ENCODE measurements at places on chromosomes 12 and 14. TPM values are rescaled to one million over a fixed set of nuclear protein-coding genes. Genes with fewer than 3 reads are reported as not detected.

- no peaks in the 10 kb centered on the region for H3K36me3 ChIP-seq
- H3K4me1 ChIP-seq = peaks cover 12% of the 10 kb centered on the region
- peak overlapping the region; percentile 77 for H3K27ac ChIP-seq
- peaks cover 70% of the 10 kb centered on the region for H3K27me3 ChIP-seq
- H3K4me3 ChIP-seq = peak overlapping the region; percentile 48
- DNase-seq = peak; percentile 63
Observed at GRCh38 chr14:99272899-99273765, 1.1 kb upstream of the BCL11B start.

- no peak overlapping the region for H3K27ac ChIP-seq
- H3K4me3 ChIP-seq = no peak overlapping the region
- peak; percentile 13 for DNase-seq
Observed at GRCh38 chr12:120466560-120467315, 2.8 kb downstream of the SRSF9 start.

DNA sequence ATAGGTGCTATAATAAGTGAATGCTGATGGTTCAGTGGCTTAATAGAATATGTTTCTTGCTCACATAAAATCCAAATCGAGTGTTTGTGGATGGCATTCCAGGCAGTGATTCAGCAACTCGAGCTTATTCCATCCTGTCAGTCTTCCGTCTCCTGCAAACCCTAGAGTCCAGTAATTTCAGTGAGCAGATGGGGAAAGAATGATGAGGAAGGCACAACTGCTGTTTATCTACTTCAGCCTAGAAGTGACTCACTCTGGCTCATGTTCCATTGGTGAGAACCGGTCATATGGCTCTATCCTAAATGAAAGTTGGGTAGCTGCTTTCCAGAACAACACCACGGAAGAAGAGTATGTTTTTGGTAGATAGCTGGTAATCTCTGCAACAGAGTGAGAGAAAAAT, 421.8 kb upstream of the PDE3A start:
- H3K4me3 ChIP-seq = no peak overlapping the region
- no peaks in the 10 kb centered on the region for H3K4me1 ChIP-seq
- no peak overlapping the region for H3K27ac ChIP-seq
- no peak for DNase-seq

DNA sequence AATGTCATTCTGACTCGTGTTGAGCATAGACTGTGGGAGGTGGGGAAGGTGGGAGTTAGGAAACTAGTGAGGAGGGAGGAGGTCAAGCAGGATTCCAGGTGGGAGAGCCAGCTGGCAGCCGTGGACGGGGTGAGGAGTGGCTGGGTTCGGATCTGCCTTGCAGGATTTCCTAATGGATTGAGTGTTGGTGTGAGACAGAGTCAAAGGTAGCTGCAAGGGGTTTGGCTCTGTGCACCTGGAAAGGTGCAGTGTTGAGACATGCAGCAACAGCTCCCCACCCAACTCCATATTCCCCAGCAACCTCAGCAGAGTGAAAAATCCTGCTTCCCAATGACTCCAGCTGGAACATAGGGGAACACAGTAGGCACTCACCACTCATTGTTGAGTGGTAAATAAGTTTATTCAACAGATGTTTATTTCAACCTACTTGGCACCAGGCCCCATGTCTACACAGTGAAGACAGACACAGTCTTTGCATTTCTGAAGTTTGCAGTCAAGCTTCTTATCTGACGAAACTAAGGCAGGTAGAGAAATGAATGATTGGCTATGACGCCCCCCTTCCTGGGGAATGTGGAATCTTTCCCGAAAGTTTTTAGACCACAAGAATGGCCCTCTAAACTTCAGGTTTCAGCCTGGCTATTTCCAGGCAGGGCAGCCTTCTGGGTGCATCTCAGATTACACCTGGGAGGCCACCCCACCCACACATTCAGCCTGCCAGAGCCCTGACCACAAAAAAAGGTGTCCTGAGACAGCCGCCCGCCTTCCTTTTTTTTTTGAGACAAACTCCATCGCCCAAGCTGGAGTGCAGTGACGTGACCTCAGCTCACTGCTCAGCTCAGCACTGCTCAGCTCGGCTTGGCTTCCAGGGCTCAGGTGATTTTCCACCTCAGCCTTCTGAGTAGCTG, 37.9 kb upstream of the PLEKHG6 start:
- H3K27ac ChIP-seq = no peak overlapping the region
- peaks cover 4% of the 10 kb centered on the region for H3K4me1 ChIP-seq
- DNase-seq = no peak
- H3K36me3 ChIP-seq = no peaks in the 10 kb centered on the region

DNA sequence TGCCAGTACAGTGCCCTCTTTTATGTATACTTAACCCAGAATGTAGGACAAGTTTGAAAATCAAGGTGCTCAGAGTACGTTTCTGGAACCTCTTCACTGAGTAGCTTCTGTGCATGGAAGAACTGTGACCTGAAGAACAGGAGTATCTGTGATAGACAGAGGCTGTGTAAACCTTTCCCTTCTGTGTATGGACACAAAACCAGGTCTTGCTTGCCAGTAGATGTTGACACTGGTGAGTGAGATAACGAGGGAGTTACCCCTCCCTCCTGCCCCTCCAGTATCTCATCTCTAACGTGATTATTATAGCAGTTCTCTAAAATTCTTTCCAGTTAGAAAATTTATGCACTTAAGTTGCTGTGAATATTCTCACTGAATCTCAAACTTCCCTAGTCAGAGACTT, 170.8 kb downstream of the RPL10L start:
- no peaks in the 10 kb centered on the region for H3K4me1 ChIP-seq
- no peaks in the 10 kb centered on the region for H3K27me3 ChIP-seq
- H3K36me3 ChIP-seq = no peaks in the 10 kb centered on the region

DNA sequence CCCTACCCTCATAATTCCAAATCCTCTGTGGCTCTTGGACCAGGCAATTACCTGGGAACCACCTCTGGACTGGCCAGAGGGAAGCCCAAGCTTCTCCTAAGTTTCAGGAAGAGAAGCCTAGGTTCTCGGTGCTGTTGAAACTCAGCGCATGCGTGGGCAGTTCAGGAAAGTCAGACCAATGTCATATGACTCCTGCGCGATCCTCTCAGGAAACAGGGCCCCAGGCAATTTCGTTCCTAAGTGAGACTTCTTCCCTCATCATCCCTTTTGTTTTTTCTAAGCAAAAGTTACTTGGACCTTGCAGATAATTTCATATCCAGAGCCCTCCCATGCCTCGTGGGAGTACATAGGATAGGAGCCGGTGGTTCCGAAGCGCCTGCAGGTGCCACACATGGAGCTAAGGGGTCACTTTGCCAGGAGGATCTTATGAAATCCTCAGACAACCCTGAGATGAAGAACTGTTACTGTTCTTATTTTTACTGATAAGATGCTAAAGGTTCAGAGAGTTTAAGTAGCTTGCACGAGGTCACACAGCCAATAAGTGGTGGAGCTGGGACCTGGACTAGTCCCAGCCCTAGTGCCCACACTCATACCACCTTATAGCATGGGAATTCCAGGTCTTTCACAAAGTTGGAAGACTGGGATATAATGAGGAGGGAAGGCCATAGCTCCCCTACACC, 168.2 kb downstream of the ZFP36L1 start:
- no peak overlapping the region for H3K27ac ChIP-seq
- no peaks in the 10 kb centered on the region for H3K27me3 ChIP-seq
- H3K4me3 ChIP-seq = no peak overlapping the region
- H3K36me3 ChIP-seq = no peaks in the 10 kb centered on the region
- no peaks in the 10 kb centered on the region for H3K4me1 ChIP-seq

DNA sequence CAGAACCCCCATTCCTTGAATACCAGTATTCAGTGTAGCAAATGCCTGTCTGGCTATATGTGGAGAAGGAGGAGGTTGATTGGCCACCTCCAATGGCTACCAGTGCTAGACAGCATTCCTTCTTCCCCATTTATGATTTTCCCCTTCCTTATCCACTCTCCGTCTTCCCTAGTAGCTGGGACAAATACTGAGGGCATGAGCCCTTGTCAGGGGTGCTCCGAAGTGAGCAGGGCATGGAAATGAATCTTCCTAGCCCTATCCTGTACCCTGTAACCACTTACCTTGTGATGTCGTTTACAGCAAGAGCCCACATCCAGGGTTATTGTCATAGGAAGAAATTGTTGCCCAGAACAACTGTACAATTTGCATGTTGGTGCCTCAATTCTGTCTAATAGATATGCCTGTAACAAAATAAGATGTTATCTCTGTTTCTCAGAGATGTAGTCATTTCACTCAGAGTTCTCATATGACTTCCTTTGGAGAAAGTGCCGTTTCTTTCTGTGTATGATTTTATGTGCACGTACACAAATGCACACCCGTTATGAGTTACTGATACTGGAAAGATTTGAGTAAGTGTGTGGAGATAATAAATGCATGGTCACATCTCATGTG, 423.7 kb downstream of the EGLN3 start:
- H3K4me1 ChIP-seq = no peaks in the 10 kb centered on the region
- no peaks in the 10 kb centered on the region for H3K27me3 ChIP-seq
- no peaks in the 10 kb centered on the region for H3K36me3 ChIP-seq
- DNase-seq = no peak
- H3K4me3 ChIP-seq = no peak overlapping the region

Gene FZD10
- total RNA-seq = 0.32 TPM

Gene CEBPE
- total RNA-seq = not detected

Gene FOXG1
- total RNA-seq = not detected

- H3K27ac ChIP-seq = no peak overlapping the region
- H3K4me1 ChIP-seq = no peaks in the 10 kb centered on the region
- DNase-seq = peak; percentile 11
- H3K36me3 ChIP-seq = no peaks in the 10 kb centered on the region
Observed at GRCh38 chr12:13530966-13531365, 334.4 kb downstream of the EMP1 start.

DNA sequence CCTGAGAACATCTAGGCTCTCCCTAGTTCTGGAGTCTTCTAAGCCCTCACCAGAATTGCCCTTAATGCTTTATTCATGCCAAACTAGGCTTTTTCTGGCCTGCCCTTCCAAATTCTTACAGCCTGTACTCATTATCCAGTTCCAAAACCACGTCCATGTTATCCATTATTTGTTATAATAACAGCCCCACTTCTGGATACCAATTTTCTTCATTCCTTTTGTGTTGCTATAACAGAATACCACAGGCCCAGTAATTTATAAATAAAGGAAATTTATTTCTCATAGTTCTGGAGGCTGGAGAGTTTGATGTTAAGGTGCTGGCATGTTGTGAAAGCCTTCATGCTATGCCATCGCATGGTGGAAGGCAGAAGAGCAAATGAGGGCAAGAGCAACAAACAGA, 68.0 kb upstream of the AMIGO2 start:
- H3K36me3 ChIP-seq = no peaks in the 10 kb centered on the region
- no peaks in the 10 kb centered on the region for H3K4me1 ChIP-seq
- H3K27ac ChIP-seq = no peak overlapping the region
- H3K27me3 ChIP-seq = no peaks in the 10 kb centered on the region

DNA sequence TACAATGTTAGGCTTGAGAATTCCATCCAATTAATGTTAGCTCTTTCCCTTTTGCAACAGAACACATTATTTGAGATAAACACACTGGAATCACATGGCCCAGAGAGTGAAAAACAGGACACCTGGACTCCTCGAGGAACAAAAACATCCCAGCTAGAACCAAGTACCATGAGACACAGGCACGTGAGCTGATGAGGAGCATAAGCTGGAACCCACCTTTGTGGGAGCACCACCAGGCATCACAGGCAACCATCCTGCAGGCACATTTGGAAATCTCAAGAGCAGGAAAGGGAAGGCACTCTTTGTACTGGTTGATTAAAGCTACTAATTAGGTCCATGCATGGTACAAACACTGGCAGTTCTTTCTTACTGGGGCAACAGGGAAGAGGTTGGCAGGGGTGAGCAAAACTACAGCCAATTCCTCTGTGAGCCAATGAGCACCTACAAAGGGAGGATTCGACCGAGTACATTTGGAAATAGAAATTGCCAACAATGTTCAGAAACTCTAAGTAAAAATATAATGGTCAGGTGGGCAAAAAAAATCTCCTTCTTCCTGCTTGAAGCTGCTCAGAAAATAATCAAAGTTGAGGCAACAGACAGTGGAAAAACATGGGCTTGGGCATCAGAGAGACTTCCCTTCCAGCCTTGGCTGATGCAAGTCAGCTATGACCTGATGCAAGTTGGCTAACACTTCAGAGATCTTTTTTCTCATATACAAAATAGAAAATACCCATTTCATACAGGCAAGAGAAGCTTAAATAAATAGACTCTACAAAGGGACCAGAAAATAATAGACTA, 216.7 kb downstream of the NUAK1 start:
- no peak overlapping the region for H3K4me3 ChIP-seq
- H3K27ac ChIP-seq = no peak overlapping the region
- H3K27me3 ChIP-seq = no peaks in the 10 kb centered on the region
- no peaks in the 10 kb centered on the region for H3K4me1 ChIP-seq

- H3K27me3 ChIP-seq = no peaks in the 10 kb centered on the region
- H3K4me1 ChIP-seq = no peaks in the 10 kb centered on the region
- H3K27ac ChIP-seq = no peak overlapping the region
- H3K36me3 ChIP-seq = no peaks in the 10 kb centered on the region
- DNase-seq = no peak
Observed at GRCh38 chr12:107440606-107441005, 245.0 kb upstream of the PWP1 start.

Gene KICS2
- 2.8 TPM for total RNA-seq

GRCh38 chr12:8011331-8011730, 21.2 kb upstream of the FOXJ2 start:
- H3K4me3 ChIP-seq = no peak overlapping the region
- peaks cover 33% of the 10 kb centered on the region for H3K27me3 ChIP-seq
- no peak overlapping the region for H3K27ac ChIP-seq
- H3K36me3 ChIP-seq = no peaks in the 10 kb centered on the region
- no peak for DNase-seq

Gene PHLDA1
- 8.4 TPM for total RNA-seq

Gene SVOP
- total RNA-seq = not detected

- H3K27ac ChIP-seq = no peak overlapping the region
- H3K27me3 ChIP-seq = no peaks in the 10 kb centered on the region
- no peak for DNase-seq
- H3K4me1 ChIP-seq = no peaks in the 10 kb centered on the region
Observed at GRCh38 chr12:105596731-105597130, 266.2 kb downstream of the C12orf75 start.

Gene NTS
- not detected for total RNA-seq

Gene TNS2
- 397 TPM for total RNA-seq

DNA sequence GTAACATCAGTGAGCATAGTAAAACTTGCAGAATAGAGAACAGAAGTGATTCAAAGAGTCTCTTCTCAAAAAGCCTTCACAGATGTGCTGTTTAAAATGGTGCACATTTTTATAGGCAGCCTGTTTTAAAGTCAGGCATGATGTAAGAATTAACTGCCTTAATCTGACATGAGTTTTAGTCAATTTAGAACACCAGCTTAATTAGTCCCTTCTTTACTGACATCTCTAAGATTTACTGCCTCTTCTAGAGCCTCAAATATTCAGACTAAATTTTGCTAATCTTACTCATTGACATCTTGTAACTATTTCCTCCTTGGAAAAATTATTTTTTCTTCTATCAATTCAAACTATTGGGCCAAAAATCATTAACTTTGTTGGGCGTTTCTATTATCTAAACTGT, 782.5 kb downstream of the C12orf50 start:
- no peak for DNase-seq
- H3K27me3 ChIP-seq = no peaks in the 10 kb centered on the region
- H3K4me1 ChIP-seq = no peaks in the 10 kb centered on the region
- H3K36me3 ChIP-seq = no peaks in the 10 kb centered on the region
- no peak overlapping the region for H3K4me3 ChIP-seq
- H3K27ac ChIP-seq = no peak overlapping the region
